ENCODE measurements at places on chromosomes 13 and 19.

DNA sequence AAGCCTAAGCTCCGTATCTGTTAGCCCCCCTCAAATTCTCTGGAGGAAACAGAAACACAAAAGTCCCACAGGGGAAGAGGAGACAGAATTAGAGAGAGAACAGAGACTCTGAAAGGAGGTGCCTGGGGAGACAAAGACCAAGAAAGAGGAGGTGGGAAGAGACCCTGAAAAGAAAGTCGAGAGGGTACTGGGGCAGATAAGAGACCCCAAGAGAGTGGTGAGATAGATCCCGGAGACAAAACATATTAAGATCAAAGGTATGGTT lies 915 bp upstream of the GRWD1 start:
- no peak for DNase-seq

GRCh38 chr19:5801796-5802619 lies 2.9 kb upstream of the NRTN start:
- DNase-seq = no peak

DNA sequence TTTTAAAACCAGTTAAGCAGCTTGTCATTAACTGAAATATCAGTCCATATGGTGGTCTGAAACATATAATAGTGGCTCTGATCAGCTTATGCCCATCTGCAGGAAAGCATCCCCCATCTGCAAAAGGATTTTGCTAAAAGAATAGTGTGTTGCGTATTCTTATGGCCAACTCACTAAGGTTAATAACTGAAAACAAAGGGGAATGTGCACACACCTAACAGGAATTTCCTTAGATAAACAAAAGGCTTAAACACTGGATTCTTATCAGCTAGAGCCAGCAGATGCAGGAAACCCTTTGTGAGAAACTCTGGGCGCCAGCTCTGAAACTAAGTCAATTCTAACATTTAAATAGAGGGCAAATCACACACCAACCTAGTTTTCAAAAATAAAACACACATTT lies 22.1 kb downstream of the VPS36 start:
- DNase-seq = no peak

DNA sequence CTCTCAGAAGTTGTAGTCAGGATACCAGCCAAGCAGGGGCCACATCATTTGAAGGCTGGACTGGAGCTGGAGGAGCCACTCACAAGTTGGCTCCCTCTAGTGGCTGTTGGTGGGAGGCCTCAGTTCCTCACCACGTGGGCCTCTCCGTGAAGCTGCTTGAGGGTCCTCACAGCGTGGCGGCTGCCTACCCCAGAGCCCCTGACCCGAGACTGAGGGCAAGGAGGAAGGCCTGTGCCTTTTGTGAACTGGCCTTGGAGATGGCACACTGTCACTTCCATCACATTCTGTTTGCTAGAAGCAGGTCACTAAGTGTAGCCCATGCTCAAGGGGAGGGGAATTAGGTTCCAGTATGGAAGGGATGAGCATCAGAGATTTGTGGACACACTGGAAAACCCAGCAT lies 14.6 kb downstream of the GNA11 start:
- peak; percentile 62 for DNase-seq

DNA sequence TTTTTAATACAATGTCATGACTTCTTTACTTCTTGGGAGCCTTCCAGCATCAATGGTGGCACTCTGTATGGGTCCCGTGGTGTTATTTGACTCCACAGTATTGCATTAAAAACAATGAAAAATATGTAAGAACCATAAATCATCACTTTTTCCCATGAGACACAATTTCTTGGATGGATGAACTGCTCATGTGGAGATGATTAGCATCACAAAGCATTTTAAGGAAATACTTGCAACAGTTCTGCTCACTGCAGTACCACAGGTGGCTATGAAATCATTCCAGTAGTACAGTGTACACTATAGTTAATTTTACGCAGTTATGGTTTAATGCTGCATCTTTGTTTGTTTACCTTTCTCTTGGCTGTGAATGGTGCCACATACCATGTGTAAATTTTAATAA lies 37.2 kb upstream of the C1QTNF9B start:
- no peak for DNase-seq

GRCh38 chr13:73722120-73722519 lies 412.1 kb downstream of the KLF12 start:
- DNase-seq = peak; percentile 26

DNA sequence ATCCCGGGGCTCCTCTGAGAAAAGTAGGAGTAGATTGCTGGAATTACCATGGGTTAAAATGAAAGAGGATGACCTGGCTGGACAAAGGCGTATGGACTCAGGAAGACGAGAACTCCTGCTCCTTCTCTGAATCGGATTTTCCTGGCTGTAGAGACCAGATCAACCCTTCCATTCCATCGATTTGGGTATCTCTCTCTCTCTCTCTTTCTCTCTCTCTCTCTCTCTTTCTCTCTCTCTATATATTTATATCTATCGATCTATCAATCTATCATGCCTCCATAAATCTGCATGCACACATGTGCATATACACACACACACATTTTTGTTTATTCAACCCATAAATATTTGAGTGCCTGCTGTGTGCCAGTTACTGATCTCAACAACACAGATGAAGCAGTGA lies 234.9 kb downstream of the LMO7 start:
- DNase-seq = no peak

DNA sequence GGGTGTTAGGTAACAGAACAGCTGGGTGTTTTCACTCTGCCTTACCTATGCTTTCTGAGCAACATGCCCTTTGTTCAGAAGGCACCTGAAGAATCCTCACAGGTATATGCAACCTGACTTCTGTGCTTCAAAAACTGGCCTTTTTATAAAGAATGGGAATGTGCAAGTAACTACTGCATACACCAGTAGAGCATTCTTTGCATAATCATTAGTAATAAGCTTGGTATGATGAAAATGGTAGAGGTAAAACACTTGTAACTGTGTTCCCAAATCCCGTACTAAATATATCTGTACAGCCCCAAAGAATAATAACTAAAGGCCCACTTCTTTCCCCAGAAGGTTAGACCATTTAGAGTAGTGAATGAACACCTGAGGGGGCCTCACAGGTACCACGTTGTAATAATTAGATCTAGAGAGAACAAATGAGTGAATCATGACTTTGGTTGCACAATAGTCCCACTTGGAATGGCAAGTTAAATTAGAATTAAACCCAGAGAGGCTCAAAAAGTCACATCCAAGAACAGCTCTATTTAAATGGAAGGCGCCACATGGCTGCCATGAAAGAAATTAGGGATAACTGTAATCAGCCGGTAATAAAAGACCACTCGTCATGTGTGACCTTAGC lies 413.9 kb downstream of the KLF12 start:
- no peak for DNase-seq

- DNase-seq = peak; percentile 56
These were observed 595 bp upstream of the GPR183 start for GRCh38 chr13:99307648-99308339.

- DNase-seq = no peak
These were observed 71.4 kb upstream of the CLDN10 start for GRCh38 chr13:95480791-95481780.

DNA sequence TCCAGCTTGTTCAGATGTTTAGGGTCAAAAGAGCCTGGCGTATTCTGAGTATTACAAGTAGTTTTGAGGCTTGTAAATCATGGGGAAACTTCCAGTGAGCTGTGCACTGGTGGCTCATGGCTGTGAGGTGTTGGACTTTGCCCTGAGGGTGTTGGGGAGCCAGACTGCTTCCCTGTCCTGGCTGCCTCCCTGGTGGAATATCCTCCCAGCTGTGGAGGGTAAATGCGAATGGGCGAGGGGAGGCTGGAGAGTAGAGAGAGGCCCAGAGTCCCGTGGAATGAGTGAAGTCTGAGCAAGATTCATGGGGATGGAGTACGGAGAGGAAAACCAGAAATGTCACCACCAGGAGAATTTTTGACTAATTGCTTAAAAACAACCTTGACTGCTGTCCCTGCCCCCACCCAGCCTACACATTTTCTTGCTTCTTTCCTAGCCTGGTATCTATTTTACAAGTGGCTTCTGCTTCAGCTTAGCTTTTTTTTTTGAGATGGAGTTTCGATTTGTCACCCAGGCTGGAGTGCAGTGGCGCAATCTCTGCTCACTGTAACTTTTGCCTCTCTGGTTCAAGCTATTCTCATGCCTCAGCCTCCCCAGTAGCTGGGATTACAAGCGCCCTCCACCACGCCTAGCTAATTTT lies 3.7 kb downstream of the SNRPA start:
- DNase-seq = peak; percentile 48

DNA sequence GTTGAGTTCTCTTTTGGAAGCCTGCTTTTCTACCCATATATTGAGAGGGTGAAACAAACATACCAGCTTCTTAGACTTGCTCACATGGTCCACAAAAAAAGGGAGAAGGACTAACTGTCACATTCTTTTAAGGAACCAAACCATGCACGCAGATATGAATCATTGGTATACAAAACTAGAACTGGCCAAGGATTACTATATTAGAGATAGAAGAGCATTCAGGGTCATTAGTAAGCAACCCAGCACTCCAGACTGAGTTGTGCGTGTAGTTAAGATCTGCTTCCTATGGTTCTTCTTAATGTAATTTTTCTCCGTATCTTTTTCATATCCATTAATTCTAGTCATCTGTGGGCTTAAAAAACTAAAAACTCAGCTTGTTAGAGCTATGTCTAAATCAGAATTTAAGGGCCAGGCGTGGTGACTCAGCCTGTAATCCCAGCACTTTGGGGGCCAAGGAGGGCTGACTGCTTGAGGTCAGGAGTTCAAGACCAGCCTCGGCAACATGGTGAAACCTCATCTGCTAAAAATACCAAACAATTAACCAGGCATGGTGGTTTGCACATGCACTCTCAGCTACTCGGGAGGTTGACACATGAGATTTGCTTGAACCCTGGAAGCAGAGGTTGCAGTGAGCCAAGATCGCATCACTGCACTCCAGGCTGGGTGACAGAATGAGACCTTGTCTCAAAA lies 19.6 kb downstream of the ALG5 start:
- DNase-seq = no peak

GRCh38 chr19:10290876-10291553 lies 1.3 kb downstream of the ICAM5 start:
- peak; percentile 54 for DNase-seq

DNA sequence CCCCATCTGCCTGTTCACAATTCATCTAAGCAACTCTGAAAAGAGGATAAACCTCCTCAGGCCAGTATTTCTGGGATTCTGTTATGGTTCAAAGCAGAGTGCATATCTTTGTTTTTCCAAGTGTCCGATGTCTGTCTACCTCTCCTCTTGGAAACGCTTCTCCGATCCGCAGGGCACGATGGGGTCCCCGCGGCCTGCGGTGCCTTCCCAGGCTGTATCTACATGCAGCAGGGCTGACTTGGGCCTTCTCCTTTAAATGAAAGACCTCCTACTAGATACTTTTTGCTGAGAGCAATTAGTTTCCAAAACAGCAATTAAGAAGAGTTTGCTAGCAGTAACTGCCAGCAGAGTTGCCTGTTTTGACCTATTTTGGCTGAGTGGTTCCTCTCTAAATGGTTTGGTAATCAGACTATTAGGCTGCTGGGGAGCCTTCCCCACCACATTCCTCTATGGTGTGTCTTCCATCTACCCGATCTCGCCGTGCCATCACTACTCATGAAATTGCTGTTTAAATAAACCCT lies 23.5 kb downstream of the COL4A2 start:
- no peak for DNase-seq

DNA sequence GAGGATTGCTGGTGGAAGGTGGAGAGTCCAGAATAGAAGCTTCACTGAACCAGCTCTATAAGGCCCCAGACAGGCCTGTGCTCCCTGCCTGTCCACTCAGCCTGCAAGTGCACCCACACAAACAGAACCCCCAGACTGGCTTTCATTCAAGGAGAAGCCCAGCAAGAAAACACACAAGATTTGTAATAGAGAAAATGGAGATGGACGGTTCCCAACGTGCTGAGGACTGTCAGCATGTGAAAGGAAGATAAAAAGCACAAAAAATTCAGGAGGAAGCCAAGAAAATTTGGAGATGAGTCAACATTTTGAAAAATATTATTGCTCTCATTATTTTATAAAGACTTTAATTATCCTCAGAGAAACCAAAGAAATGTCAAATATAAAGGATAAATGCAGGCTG lies 218.2 kb upstream of the SLC10A2 start:
- no peak for DNase-seq

DNA sequence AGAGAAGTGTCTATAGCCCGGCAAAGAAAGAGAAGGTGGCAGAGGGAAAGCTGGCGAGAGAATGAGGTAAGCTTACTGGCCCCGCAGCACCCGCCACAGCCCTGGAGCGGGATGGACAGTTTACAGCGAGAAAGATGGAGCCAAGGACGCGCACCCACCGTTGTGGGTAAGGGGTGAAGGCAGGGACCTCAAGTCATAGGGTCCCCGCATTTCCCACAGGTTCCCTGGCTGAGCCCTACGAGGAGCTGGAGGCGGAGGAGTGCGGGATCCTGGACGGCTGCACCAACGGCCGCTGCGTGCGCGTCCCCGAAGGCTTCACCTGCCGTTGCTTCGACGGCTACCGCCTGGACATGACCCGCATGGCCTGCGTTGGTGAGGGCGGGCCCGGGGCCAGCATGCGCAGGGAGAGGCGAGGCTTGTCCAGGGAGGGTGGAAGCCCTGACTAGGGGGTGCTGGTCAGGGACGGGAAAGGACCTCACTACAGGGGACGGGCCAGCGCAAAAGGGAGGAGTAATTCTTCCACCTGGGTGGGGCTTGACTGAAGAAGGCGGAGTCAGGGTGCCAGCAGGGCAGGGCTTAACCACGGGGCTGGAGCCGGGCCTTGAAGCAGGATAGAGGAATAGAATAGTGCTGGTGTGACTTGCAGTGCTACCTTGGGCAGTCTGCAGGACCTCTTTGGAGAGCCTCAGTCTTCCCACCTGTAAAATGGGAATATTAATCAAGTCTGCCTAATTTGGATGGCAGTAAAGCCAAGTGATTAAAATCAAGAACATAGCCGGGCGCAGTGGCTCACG lies 26.5 kb downstream of the LTBP4 start:
- DNase-seq = no peak

GRCh38 chr13:51643882-51644281 lies 59.6 kb downstream of the WDFY2 start:
- no peak for DNase-seq

Data from stimulated activated CD4-positive, alpha-beta T cell treated with anti-CD3 and anti-CD28 coated beads, Interleukin-2, amount 100 ng/mL, for 4 hours (primary cell).